ENCODE measurements at places on chromosomes 5 and 9.
A peak's percentile ranks its signal among the peaks of the same experiment; 100 is the strongest.

DNA sequence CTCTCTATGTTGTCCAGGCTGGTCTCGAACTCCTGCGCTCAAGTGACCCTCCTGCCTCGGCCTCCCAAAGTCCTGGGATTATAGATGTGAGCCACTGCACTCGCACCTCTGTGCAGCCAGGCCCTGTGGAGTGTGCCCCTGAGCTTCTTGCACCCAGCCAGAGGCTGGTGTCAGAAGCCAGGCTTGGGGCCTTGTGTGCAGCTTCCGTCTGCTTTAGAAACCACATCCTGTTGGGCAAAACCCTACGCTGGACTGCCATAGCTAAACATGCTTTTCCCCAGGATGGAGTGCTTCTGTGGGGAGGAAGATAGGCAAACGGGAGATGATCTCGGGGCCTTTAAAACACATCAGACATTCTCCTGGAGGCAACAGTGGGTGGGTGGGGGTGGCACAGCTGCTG lies 40.1 kb downstream of the PRRT1B start:
- DNase-seq = no peak

DNA sequence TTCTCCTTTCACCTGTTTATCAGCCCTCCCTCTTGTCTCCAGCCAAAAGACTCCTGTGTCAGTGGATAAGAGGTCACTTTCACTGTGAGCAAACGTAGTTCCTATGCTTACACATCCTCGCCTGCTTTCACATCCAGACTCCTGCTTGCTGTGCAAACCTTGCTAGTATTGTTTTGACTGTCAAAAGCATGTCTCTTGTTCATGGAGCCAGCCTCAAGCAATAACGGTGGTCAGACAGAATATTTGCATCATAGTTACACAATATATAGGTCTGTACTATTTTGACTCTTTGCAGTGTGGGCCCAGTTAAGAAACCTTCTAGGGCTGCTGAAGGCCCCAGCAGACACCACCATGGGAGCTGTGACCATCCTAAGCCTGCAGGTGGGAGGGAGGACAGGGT lies 420.0 kb downstream of the SEMA5A start:
- peak; percentile 60 for DNase-seq

GRCh38 chr9:123350590-123351310 lies 5.2 kb upstream of the CRB2 start:
- DNase-seq = no peak

DNA sequence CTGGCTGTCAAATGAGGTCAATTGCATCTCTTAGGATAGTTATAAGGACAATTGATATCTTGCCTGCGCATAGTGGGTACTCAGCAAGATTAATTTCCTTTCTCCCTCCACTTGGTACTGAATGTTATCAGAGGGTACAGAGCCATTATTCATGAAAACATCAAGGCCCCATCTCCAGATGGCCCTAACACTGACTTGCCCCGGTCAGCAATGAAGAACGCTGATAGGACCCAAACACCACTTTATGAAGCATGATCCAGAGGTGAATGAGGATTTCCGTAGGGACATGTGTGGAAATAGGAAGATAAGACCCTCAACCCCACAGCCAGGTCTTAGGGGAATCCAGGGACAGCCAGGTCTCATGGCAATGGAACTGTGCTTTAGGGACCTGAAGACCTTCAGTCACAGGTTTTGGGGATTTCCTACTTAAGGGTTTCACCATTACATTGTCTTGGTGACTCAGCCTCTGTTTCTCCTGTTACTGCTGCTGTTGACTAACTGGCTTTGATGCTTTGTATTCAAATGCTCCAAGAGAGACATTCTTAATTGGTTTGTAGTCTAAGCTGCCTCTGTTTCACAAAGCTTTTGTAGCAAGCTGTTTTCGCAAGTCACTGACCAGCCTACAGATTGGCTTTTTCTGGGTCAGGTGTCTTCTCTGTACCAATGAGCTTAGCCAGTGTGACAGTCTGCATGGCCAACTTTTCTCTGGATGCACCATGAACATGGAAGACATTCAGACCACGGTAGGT lies 35.3 kb upstream of the IQGAP2 start:
- DNase-seq = peak; percentile 68

GRCh38 chr9:92749934-92750315 lies 14.7 kb downstream of the BICD2 start:
- DNase-seq = no peak

DNA sequence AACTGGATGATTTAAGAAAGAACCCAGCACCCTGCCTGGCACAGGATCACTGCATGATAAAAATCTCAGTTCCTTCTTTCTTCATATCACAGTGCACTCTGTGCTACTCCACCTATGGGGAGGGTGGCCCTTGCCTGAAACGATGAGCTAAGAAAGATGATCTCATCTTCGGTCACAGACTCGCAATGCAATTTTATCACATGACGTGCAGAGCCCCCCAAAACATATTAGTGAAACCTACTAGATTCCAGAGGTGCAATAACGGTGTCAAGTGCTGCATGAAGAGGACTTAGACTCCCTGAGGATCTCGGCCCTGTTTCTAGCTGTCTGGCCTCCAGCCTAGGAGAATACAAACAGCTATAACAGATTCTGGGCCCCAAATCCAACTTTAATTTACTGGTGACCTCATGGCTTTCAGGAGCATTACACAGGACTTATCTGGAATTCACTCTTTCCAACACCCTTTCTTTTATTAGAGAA lies 104.0 kb downstream of the EBF1 start:
- DNase-seq = no peak

DNA sequence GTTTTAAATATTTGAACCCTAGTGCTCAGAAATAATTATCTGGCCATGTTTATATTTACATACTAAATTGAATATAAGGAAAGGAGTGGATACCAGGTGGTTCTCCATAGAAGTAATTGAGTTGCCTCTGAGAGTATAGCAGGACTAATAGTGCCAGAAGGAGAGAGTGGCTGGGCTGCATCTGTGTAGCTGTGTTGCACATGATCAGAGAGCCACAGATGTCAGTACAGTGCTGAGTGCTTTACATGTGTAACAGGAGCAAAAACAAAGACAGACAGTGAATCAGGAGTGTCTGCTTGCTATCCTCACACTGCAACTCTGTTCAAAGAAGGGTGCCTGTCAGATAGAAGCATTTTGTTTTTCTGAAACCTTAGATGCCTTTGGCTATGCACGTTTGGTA lies 353.9 kb upstream of the PAPPA start:
- no peak for DNase-seq

DNA sequence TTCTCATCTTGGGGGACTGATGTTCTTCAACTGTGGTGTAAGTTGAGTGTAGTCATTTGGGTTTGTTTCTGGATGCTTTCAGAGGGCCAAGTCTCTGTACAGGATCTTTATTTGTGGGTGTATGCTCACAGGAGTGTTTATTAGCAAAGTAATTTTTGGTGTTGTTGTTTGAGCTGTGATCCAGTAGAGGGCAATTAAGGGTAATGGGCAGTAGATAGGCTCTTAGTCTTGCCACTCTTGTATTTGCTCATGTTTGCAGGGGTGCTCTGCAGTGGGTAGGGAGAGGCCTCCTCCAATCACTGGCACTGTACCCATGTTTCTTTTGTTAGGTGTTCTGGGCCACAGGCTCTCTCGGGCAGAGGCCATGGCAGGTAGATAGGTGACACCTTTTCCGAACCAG lies 45.9 kb upstream of the ITGA2 start:
- DNase-seq = no peak

Data from GM13977 (cell line).